ENCODE measurements at places on chromosomes 11 and 22.

GRCh38 chr22:25219948-25220442 is 556 bp downstream of the CRYBB2 start:
- no peak for DNase-seq

DNA sequence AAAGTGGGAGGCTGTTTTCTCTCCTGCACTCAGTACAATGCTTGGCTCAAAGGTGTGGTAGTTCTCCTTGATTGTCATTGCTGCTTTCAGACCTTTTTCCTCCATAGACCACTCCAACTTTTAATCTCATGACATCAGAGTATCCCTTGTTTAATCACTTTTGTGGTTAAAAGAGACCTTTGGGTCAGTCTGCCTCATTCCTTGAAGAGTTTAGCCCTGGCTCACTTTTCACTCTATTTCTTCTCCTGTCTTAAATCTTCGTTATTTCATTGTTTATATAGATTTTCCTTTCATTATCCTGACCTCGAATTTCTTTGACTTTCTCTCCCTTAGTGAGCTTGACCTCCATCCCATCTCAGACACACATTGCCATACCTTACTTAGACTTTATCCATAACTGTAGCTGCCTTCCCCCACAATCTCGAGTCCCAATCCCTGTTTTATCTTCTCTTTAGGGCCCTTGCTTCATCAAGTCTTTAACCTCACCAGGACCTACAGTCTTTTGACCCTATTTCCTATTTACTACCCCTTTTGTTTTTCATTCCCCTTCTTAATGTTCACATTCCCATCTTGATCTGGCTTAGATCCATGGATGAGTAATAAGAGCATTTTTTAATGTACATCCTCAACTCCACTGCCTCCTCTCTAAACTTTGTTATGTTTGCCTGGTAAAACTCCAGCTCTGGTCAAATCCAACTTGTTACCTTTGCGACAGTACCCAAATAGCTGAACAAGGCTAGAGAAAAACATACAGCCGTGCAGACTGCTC is 9.5 kb downstream of the ATXN10 start:
- DNase-seq: no peak

- DNase-seq: no peak
Measured at GRCh38 chr22:43129426-43130425, 13.5 kb downstream of the MCAT start.

- DNase-seq: no peak
Measured at GRCh38 chr11:75931124-75931523, 116.1 kb downstream of the UVRAG start.

- DNase-seq: no peak
Measured at GRCh38 chr11:104624021-104624420, 274.2 kb downstream of the CASP12 start.

- DNase-seq: peak; percentile 16
Measured at GRCh38 chr11:34732831-34733230, 111.9 kb downstream of the EHF start.

DNA sequence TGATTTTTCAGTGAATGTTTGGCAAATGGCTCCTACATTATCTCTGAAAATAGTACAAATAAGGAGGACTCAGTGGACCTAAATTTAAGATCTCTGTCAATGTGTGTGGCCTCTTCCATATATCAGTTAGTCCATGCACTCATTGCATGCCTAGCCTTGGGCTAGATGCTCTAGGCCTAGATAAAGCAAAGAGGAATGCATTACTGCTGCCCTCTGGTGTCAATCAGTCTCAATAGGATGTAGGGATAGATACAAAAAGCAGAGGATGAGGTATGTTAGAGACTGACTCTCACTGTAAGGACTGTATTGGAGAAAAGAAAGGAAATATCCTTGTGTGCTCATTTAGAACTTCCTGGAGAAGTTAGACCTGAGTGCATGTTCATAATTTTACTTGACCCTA is 42.0 kb downstream of the MS4A2 start:
- DNase-seq: peak; percentile 5

DNA sequence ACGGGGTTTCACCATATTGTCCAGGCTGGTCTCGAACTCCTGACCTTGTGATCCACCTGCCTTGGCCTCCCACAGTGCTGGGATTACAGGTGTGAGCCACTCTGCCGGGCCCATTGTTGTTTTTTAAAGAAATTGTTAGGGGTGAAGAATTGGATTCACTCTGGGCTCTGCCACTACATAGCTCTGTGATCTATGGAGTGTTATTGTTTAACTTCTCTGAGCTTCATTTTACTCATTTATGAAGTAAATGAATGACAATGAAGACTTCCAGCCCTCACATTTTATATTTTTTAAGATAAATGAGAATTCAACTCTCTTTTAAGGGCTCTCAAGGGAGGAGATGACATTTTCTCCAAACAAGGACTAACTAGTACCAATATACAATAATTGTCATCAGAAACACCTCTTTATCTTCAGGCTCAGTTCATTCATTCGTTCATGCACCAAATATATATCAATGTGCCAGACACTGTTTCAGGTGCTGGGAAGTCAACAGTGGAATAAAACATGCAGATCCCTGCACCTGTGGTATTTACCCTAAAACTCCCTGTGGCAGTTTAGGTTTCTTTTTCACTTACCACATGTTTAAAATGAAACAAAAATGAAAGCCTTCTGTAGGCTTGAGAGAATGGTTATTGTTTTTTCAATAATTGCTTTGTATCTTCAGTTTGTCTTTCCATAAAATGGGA is 23.5 kb upstream of the GRAMD1B start:
- no peak for DNase-seq

- DNase-seq: no peak
Measured at GRCh38 chr22:32542677-32543357, 68.2 kb downstream of the FBXO7 start.

GRCh38 chr11:119084663-119085436 is at the start of gene HMBS:
Gene HMBS (plus strand): TSS chr11:119084881. CDS start chr11:119085034, 153 bp downstream.
- peak; percentile 90 for DNase-seq

- no peak for DNase-seq
Measured at GRCh38 chr11:76984743-76985142, 49.5 kb upstream of the B3GNT6 start.

DNA sequence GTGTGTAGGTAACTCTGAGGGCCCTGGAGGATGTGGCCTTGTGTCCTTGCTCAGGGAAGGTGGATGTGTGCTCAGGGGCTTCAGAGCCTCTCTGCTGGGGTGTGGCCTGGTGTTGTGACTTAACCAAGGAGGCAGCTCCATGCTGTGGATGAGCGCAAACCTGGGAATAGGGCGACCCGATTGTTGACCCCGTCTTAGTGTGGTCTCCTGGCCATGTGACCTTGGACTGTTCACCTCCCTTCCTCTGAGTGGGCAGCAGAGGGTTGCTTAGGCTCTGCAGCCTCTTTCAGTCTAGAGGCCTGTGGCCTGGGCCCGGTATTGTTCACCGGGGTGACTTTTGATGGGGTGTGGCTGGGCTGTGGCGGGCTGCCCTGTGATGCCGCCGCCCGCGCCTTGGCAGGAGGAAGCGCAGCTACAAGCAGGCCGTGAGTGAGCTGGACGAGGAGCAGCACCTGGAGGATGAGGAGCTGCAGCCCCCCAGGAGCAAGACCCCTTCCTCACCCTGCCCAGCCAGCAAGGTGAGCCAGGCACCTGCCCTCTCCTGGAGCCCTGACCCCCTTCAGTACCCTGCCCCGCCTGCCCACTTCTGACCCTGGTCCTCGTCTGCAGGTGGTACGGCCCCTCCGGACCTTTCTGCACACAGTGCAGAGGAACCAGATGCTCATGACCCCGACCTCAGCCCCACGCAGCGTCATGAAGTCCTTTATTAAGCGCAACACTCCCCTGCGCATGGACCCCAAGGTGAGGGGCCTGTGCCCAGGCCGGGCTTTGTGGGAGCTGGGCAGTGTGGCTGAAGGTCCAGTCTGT is 16.7 kb downstream of the INCENP start:
- no peak for DNase-seq

DNA sequence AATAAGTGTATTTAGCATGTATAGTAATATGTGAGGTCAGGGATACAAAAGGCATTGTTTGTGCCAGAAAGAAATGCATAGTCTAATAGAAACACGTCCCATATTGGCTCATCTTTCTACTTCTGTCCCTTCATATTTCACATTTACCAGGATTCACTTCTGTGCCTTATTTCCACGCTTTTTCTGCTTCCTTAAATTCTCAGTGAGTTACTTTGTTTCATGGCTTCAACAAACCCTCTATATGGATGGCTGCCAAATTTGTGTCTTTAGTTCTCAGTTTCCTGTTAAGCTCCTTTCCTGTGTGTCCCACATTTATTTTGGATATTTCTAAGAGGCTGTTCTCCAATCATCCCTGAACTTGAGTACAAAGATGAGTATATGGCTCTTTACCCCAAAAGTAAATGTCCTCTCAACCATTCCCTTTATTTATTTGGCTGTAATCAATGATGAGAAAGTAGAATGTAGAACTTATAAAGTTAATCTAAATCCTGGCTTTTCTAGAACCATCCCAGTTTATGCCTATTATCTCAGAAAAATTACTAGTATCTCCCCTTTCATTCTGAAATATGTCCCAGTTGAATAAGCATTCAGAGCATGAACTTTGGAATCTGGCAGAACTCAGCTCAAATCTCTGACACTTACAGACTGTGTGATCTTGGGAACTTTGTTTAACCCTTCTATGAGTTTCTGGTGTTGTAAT is 23.5 kb downstream of the OR8B12 start:
- no peak for DNase-seq

GRCh38 chr11:64910451-64911093 is 6.4 kb downstream of the ATG2A start:
- no peak for DNase-seq

GRCh38 chr22:48488149-48488551 is 1339.5 kb downstream of the BRD1 start:
- no peak for DNase-seq

- no peak for DNase-seq
Measured at GRCh38 chr11:73313652-73314051, 5.6 kb downstream of the ARHGEF17 start.

DNA sequence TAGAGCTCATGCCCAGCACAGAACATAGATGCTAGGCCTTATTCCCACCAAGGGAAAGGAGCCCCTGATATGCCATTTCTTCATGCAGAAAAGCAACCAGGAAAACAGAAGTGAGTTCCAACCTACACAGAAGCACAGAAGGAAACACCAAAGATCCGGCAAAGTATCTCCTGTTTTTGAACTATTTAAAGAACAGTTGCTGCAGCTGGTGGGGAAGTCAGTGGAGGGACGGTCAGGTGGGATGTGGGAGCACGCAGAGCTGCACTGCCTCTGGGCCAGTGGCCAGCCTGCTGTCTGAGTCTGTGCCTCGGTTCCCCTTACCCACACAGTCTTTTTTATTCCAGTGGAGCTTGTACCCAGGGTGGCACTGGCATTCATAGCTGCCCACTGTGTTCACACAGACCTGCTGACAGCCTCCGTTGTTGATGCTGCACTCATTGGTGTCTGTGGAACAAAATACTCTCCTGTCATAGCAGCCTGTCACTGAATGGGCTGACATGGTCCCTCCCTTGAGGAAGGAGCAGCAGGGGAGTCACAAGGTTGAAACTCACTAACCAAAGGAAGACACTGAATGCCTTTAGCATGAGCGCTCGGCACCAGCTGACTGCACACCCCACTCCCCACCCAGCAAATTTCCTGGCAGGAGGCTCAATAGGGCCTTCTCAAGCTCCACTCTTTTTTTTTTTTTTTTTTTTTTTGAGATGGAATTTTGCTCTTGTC is 37.9 kb downstream of the SCUBE2 start:
- no peak for DNase-seq

GRCh38 chr11:75654314-75654713 is 14.5 kb downstream of the MAP6 start:
- no peak for DNase-seq

GRCh38 chr11:97607291-97608000 is 1217.6 kb downstream of the JRKL start:
- no peak for DNase-seq

DNA sequence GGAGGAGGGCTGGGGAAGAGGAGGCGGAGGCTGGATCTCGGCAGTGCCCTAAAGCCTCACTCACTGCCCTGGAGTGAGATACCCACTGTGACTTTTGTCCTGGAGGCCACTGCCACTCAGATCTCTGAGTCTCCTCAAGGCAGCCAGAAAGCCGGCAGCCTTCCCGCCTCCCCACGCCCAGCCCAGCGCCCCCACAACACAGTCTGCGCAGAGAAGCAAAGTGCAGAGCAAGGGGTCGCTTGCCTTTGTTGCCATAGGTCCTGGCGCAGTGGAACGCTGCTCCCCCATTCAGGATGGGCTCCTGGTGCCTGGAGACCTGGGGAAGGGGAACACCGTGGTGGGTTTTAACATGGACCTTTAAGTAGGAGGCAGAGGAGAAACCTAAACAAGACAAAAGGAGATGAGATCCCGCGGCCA is 17.6 kb downstream of the PATZ1 start:
- DNase-seq: no peak

GRCh38 chr11:13782390-13783075 is 114.1 kb downstream of the FAR1 start:
- no peak for DNase-seq

DNA sequence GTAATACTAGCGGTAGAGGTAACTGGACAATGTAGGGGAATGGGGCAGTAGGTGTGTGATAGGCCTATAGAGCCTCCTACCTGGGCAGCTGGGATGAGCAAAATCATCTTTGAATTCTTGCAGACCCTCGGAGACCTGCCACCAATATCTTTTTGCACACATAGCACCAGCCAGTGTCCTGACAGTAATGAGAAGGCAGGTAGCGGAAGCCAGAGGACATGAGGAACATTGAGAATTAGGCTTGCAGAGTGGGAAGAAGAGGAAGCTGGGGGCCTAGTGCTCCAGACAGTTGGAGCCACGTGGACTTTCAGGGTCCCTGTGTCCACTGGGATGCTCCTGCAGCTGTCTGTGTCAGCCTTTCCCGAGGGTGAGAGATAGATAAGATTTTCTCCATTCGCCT is 17.2 kb upstream of the SYT13 start:
- no peak for DNase-seq

DNA sequence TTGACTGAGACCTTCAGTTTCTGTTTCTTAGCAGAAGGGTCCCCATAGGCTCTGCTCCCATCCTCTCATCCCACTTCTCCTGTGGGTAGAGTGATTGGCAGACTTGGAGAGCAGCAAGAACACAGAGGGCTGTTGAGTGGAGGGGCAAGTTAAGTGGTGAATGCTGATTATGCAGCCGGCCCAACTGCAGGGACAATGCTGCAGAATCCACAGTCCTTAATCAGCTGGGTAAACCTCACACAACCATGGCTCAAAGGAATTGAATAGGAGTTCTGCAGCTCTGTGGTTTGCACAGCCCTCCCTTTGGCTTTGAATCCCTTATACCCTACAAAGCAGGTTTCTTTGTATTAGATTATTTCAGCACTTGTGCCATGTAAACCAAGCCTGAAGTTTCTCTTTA is 161.1 kb downstream of the NAV2 start:
- no peak for DNase-seq

GRCh38 chr11:128662076-128662475 is 31.8 kb upstream of the FLI1 start:
- DNase-seq: no peak

GRCh38 chr11:125743681-125744080 is 2.4 kb upstream of the PATE1 start:
- DNase-seq: no peak

DNA sequence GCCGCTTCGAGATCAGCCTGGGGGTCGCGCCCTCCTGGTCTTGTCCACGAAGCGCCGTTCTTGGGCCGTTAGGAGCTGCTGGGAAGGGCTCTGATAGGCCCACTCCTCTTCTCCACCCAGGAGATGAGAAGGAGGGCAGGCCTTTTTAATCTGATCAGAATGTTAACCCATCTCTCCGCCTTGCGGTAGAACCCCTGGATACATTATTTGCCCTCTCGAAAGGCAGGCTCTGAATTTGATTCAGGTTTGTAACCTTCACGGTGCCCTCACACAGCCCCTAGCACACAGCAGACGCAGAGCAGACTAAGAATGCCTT is at the start of gene CCDC83:
Gene CCDC83 (plus strand): TSS at position 43 of the 316 bp plus-strand sequence. CDS start 9,741 bp downstream, outside the sequence.
- no peak for DNase-seq

- DNase-seq: no peak
Measured at GRCh38 chr11:65425105-65425970, 2.7 kb downstream of the NEAT1 start.

Measured in NCI-H1092 (cell line).